Activated T-cell treated with anti-CD3 and anti-CD28 coated beads, Interleukin-2, amount 50 U/mL, for 48 hours (primary cell): ENCODE measurements at places on chromosomes 16 and 17.

DNA sequence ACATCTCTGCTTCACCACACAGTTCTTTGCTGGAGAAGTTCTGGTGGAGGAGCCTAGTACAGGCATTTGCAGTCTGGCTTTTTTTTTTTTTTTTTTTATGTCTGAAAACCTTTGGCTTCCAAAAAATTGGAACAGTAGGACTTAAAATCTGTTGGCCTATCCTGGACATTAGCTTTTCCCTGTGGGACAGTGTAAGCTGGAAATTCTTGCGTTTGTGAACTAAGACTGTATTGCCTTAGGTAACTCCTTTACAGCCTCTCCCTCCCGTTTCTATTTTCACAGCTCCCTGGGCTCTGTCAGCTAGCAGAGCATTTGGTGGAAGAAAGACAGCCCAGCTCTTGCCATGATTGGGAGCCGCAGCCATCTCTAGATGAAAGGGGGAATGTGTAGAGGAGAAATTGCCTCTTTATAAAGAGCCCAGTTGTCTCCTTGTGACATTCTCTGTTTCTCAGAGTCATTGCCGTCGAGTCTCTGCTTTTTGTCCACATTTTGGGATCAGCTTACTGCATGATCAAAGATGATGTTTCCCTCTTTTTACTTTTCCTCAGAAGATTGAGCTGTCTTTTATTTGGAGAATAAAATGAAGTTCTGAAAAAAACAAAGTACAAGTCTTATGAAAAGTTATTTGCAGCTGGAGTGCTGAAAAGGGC is 227.5 kb downstream of the SPECC1 start:
- no peak for DNase-seq

DNA sequence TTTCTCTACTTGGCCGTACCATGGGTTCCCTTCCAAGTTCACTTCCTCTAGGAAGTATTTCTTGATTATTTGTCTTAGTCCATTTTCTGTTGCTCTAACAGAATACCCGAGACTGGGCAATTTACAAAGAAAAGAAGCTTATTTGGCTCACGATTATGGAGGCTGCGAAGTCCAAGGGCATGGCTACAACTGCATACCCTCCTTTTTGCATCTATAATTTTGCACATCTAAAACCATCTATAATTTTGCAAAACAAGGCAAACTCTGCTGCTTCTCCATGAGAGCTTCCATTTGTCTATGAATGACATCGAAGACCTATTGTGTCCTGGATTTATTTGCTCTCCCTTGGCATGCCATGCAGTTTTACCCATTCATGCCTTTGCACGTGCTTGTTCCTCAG is 27.6 kb upstream of the RGS9 start:
- DNase-seq: no peak

- peak; percentile 66 for DNase-seq
Observed at GRCh38 chr17:77011173-77012011, 129.4 kb upstream of the SEC14L1 start.

GRCh38 chr16:30780549-30780948 is 6.5 kb downstream of the ZNF629 start:
- DNase-seq: no peak

DNA sequence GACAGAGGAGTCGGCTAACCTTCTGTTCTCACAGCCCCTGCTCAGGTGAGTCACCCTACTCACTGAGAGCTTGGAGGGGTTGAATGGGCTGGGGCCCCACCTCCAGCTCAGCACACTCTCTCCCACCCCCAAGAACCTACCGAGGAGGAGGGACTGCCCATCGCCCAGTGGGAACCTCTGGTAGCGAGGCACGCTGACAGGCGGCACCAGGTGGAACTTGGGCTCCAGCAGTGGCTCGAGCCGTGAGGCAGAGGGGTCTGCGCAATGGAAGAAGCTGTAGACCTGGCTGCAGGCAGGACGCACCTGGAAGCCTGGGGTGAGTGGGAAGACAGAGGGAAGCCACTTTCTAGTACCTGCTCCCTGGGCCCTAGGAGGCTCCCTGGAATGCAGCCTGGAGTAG is 28.3 kb downstream of the PIMREG start:
- no peak for DNase-seq

DNA sequence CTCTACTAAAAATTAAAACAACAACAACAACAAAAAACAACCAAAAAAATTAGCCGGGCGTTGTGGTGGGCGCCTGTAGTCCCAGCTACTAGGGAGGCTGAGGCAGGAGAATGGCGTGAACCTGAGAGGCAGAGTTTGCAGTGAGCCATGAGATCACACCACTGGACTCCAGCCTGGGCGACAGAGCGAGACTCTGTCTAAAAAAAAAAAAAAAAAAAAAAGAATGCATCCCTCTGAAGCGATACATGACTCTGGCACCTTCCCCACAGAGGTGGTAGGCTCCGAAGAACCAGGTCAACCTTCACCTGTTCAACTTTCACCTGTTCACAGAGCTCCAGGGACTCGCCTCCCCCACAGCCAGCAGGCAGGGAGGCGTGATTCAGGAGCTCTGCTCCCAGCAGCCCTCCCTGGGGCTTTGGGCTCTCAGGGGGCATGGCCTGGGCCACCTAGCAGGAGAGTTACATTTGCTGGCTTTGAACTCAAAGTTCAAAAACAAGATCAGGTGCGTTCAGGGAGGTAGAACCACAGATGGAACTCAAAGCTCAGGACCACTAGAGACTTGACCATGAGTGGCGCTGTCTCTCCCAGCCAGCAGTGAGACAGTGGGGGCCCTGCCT is 5.6 kb downstream of the VAC14 start:
- DNase-seq: no peak

DNA sequence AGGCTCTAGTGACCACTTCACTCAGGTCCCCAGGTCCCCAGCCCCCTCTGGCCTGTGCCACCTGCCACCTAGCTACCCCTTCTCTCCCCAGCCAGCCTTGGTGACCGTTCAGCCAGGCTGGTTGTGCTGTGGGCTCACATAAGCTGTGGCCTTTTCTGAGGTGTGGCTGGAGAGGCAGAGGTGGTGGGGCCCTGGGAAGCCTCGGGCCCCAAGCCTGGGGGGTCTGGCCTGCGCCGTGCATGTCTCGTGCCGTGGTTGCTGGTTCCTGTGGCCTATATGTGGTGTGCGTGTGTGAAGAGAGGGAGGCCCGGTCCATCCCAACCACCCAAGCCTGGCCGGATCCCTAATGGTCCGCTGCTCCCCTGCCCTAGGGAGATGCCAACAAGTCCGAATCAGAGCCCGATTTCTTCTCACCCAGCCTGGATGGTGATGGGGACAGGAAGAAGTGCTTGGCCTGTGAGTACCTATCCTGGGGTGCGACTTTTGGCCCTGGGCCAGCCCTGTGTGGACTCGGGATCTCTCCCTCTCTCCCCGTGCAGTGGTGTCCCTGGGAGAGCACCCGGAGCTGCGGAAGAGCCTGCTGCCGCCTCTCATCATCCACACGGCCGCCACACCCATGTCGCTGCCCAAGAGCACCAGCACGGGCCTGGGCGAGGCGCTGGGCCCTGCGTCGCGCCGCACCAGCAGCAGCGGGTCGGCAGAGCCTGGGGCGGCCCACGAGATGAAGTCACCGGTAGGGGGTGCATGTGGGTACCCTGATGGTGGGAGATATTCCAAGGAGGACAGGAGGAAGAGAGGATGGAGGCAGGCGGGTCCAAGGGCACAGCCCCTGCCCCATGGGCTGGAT is 35.9 kb downstream of the CACNA1G start:
- no peak for DNase-seq

- DNase-seq: no peak
Observed at GRCh38 chr16:11972128-11972527, 4.4 kb upstream of the SNX29 start.

DNA sequence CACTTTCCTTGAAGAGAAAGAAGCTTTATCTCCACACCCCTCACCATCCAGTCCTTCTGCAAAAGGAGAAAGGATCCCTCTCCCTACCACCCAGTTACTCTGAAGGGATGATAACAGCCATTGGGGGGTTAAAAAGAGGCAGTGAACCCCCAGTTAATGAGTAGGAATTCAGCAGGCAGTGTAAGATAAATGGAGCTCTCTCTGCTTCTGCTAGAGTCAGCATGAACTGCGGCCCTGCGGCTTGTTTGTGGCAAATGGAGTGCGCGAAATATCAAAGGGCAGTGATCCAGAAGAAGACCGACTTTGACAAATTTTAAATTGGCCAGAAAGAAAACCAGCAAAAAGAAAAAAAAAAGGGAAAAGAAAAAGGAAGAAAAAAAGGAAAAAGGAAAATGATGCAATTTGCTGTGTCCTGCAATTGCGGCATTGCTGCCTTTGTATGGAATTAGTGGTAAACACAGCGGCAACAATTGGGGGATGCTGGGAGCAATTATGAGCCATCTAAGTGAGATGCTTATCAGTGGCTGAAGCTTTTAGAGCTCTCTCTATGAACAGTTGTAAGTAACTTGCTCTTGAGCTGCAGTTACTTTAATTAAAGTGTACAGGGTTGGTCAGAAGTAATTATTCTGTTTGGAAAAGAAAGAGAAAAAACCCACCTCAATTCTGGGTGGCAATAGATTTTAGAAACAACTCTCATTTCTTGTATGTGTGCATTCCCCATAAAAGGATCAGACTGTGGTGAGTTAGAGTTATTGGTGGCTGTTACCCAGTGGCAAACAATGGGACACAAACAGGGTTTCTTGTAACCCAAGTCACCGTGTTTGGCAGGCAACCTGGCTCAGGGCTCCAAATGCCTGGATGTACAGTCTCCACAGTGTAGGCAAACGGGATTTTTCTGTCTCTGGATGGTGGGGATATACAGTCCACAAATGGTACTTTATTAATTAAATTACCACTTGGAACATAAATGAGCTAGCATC is 161.3 kb downstream of the AATF start:
- no peak for DNase-seq

DNA sequence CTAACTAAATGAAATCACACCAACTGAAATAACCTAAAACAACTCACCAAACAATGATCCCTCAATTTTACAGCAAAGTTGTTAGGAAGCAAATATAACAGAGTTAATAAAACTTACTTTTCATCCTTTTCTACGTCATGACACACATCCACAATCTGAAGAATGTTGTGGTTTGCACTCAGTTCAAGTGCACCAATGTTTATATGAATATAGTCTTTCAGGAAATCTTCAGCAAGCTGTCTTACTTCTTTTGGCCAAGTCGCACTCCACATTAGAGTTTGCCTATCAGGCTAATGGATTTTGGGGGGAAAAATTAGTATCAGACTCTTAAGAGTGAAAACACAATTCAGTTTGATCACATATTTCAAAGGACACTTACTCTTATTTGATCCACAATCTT is 3.3 kb downstream of the DDX5 start:
- no peak for DNase-seq

GRCh38 chr17:49409066-49409465 is 5.6 kb downstream of the PHB1 start:
- no peak for DNase-seq

DNA sequence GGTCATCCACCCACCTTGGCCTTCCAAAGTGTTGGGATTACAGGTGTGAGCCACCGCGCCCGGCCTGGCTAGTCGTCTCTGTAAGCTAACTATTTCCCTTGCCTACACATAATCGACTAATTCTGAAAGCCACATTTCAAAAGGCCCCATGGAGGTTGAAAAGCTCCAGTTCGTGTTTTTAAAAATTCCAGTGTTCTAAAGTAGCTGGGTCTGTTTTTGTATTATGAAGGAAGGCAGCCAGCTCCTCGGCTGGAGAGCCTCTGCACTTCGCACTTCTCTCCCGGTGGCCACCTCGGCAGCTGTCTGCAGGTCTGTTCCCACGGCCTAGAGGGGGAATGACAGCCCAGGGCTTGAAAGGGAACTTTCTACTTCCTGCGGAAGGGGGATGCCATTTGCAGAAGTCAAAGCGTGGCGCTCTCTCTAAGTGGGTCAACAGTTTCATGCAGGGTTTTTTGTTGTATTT is 16.9 kb downstream of the HASPIN start:
- peak; percentile 61 for DNase-seq

DNA sequence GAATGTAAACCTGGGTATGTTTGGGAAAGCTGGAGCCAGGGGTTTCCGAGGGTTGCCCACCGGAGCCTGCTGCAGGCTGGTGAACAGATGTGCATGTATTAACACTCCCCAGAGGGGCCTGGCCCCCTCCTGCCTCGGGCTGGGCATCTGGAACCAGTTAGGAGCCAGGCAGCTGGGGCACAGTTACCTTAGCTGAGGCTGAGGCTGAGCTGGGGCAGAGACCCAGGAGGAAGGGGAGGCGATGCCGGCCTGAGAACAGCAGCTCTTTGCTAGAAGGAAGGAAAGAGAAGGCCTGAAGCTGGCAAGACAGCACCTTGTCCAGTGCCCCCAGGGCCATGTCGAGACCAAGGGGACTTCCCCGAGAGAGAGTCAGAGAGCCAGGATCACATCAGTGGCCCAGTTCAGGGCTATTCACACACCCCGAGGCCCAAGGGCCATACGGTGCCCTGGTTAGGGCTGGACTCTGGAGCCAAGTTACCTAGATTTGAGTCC is 65.8 kb downstream of the RMI2 start:
- DNase-seq: no peak

DNA sequence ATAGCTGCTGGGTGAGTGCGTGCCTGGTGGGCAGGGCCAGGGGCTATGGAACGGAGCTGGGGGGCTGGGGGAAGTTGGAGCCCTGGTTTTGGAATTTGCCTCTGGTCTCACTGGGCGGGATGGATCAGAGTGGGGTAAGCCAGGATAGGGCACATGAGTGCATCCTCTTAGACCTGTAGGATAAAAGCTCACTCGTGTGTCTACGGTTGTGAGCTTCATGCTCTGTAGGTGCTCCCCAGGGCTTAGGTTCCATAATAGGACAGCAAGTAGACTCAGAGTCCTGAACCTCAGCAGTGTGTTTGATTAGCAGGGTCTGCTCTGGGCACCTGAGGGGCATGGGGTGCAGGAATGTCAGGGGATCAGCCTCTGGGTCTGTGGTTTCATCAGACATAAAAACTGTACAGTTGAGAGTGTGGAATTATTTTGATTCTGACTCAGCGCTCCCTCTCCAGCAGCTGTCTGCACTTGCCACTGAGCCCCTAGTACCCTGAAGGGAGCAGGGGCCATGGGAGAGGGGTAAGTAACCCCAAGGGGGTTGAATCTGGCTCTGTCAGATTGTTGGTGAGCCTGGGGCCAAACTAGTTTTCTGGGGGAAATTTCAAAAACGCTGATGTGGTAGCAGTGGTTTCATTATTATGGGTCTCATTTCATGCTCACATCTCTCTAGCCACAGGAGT is 84.2 kb upstream of the LGALS9 start:
- DNase-seq: peak; percentile 46

GRCh38 chr17:41067281-41067680 is 1.6 kb upstream of the KRTAP2-4 start:
- no peak for DNase-seq

DNA sequence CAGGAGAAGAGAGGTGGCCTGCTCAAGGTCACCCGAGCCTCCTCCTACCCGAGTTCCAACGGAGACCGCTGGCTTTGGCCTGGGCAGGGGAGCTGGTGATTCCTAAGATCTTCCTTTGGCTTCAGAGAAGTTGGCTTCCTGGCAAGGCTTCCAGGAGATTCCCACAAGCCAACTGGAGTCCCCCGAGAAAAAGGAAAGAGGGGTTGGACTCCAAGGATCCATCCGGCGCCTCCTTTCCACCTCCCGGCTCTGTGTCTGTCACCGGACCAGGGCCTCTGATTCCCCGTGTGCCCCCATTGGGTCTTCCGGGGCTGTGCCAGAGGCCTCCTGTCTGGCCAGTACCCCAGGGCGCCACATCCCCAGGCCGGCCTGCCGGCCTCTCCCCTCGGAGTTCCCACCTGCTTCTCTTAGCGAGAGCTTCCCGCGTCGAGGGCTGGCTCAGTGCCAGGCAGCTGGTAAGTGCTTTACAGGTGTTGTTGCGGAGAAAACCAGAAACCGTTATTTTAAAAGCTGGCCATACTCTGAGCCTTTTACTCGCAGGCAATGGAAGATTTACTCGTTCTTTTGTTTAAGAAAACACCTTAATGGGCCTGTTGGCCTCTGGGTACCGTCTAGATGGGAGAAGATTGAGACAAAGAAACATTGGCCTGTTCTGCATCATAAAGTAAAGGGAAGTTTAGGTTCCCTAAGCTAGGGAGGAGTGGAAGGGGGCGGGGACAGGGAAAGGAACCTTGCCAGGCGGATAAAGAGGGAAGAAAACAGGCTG is 258.4 kb upstream of the SDK2 start:
- DNase-seq: no peak
